NCI-H526 (cell line): ENCODE measurements at places on chromosomes 2 and 18.
A peak's percentile ranks its signal among the peaks of the same experiment; 100 is the strongest.

DNA sequence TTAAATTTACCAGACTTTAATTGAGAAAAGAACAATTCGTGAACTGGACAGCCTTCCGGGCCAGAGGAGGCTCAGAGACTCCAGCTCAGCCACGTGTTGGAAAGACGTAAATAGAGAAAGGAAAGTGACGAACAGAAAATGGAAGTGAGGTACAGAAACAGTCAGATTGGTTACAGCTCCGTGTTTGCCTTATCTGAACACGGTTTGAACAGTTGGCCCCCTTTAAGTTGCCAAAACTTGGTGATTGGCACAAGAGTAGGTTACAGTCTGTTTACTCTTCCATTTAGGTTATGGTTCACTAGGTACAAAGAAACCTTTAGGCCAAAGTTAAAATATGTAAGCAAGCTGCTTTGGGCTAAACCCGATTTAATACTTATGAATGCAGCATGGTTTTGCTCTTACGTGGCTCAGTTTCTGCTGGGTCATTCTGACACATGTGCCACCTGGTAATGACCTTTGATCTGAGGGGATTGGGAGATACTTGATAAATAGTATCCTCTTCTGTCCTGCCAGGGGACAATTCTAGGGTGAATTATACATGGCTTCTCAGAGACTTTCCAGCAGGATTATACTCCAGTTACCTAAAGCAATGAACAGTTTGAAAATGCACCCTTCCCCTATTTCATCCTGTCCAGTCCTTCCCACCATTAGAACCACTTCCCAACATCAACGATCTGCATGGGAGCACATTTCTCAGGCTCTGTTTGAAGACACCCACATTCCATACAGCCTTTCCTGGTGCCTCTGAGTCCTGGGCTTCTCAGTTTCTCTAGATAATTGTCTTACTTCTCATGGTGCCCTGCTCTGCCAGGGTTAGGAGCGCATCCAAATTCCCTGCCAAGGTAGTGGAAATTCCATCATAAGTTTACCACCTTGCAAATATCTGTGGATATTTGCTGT is 65.1 kb upstream of the TGIF1 start:
- DNase-seq = no peak

GRCh38 chr2:143398781-143399180 is 269.6 kb downstream of the ARHGAP15 start:
- no peak for DNase-seq

- DNase-seq = peak; percentile 54
Observed at GRCh38 chr2:95023222-95023597, 2.3 kb upstream of the MAL start.

- peak; percentile 48 for DNase-seq
Observed at GRCh38 chr2:102449370-102449974, 23.6 kb upstream of the SLC9A4 start.
